ENCODE measurements at places on chromosomes 4 and X.

GRCh38 chrX:50852524-50852923, 38.5 kb upstream of the SHROOM4 start:
- no peak for DNase-seq

DNA sequence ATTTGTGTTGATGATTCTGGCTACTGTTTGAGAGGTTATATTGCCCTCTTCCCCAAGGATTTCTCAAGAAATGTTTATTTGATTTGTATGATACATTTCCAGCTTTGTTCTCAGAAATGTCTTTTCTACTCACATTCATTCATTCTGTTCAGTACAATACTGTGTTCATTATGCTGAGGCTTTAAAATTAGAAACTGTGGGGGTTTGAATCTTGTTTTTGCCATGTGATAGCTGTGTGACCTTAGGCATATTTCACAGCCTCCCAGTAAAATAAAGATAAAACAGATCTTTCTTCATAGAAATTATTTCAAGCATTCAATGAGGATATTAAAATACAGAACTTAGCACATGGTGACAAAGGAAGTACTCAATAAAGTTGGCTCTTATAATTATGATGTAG, 123.9 kb downstream of the DMD start:
- DNase-seq, result no peak

GRCh38 chr4:155478336-155478835, 101.6 kb upstream of the MAP9 start:
- peak; percentile 34 for DNase-seq

- peak; percentile 12 for DNase-seq
These were observed 5.2 kb upstream of the PGRMC1 start for GRCh38 chrX:119230850-119231249.

- no peak for DNase-seq
These were observed 3.4 kb upstream of the CYBB start for GRCh38 chrX:37776283-37776986.

DNA sequence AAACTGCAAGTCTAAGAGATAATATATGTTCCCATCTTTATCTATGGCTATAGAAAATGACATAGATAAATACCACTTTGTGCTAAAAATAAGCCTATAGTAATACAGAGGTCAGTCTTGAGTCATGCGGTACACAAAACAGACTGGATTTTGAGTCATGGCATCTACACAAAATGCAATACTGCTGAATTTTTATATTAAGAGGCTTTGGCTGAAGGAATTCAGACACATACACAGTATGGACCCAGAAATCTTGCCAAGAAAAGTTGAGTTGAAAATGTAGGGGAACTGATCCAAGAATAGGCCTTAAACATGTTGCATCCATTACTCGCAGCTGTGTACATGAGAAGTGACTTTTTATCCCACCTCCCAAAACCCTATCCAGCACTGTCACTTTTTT, 184.4 kb downstream of the TENM3 start:
- DNase-seq, result peak; percentile 39

DNA sequence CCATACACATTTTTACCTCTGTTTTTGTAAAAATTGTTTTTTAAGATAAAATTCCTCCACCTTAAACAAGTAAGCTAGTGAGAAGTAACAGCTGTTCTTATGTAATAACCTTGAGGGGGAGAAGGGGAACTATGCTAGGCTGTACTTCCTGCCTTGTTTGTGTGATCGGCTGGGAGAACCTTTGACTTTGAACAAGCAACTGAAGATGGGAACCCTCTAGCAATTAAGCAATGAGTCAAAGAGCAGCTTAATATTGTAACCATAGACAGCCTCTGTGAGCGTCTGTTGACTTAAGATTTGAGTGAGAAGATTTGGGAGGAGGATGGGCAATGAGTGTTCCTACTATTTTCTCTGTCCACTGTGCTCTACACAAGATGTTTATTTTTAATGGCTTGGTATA, 135.1 kb downstream of the SCLT1 start:
- DNase-seq, result no peak
